Activated CD4-positive, alpha-beta memory T cell treated with anti-CD3 and anti-CD28 coated beads, Interleukin-2, amount 10 ng/mL, durations not matched to agents 7 days and 5 days (primary cell): ENCODE measurements at places on chromosomes 4 and X.
A peak's percentile ranks its signal among the peaks of the same experiment; 100 is the strongest.

DNA sequence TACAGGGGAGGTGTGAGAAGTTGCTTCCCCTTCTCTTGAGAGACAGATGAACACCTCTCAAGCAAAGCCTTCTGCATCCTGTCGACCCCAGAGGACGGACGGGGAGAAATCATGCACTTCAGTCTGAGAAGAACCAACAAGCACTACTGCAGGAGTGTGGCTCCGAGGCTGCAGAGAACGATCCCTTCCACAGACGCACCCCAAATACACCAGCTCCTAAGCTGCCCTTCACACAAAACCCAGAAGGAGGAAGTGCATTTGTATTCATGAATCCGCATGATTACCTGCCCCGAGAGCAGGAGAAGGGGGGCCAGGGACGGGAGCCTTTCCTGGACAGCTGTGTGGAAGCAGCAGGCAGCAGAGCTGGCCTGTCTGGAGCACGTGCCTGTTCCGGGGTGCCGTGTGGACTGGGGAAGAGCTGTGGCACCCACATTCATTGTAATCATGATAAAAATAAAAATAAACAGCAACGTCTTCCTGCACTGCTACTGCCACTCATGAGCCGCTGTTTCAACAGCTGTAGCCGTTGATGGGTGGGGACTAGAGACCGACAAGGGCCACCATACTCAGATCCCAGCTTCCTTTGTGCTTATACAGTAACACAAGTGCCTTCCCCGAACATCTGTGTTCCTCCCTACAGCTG lies 42.9 kb downstream of the ACSL1 start:
- no peak overlapping the region for H3K27ac ChIP-seq
- DNase-seq = no peak
- no peaks in the 10 kb centered on the region for H3K4me1 ChIP-seq
- peaks cover 35% of the 10 kb centered on the region for H3K36me3 ChIP-seq

- peak within 1 kb of the TSS; percentile 81 for H3K4me3 ChIP-seq
- H3K27ac ChIP-seq = peak within 1 kb of the TSS; percentile 95
- no peak for DNase-seq
- peaks cover 19% of the 10 kb centered on the region for H3K36me3 ChIP-seq
- peaks cover 61% of the 10 kb centered on the region for H3K4me1 ChIP-seq
These were observed at the start of gene PPP1R3F for GRCh38 chrX:49269767-49270248. PPP1R3F (plus strand) TSS chrX:49269793; CDS start chrX:49269870, 77 bp downstream.

DNA sequence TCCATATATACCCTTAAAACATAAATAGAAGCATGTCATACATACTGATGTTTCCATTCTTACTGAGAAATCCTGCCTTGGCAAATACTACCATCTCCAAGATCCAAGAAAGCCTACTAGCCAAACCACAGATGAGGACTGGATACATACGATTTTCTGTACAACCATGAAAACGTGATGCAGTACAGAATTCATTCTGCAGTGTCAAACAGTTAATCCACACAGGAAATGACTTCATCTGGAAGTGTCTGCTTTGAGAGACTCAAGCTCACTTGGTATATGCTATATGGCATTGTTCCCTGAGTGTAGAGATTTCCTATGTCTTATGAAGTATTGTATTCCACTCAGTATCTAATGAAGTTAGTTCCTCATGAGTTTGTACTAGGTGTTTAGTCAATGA lies 94.3 kb downstream of the CT47B1 start:
- H3K4me3 ChIP-seq = no peak overlapping the region
- no peaks in the 10 kb centered on the region for H3K27me3 ChIP-seq
- H3K27ac ChIP-seq = no peak overlapping the region
- H3K4me1 ChIP-seq = no peaks in the 10 kb centered on the region
- DNase-seq = no peak
- no peaks in the 10 kb centered on the region for H3K36me3 ChIP-seq

GRCh38 chrX:139892512-139892911 lies 40.3 kb downstream of the ATP11C start:
- H3K4me1 ChIP-seq = peaks cover 15% of the 10 kb centered on the region
- no peak overlapping the region for H3K4me3 ChIP-seq
- no peak overlapping the region for H3K27ac ChIP-seq

DNA sequence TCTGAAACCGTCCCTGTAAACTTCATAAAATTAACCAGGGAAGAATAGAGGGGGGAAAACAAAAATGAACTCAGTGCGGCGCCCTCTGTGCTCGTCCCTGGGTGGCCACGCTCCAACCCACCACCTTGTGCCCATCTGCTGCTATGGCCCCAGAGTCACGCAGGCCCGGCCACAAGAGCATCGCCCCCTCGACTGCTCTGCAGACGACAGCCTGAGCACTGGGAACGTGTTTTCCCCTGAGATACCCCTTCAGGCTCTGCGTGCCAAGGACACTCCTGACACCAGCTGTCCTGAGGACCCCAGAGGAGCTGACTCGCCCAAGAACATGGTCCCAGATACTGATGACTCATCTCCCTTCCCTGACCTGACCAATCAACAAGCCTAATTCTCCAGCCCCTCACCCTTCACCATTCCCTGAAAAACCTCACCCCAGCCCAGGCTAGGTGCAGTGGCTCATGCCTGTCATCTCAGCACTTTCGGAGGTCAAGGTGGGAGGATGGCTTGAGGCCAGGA lies 64.1 kb upstream of the GPR78 start:
- no peak for DNase-seq
- H3K27ac ChIP-seq = no peak overlapping the region
- no peaks in the 10 kb centered on the region for H3K4me1 ChIP-seq
- H3K4me3 ChIP-seq = no peak overlapping the region

DNA sequence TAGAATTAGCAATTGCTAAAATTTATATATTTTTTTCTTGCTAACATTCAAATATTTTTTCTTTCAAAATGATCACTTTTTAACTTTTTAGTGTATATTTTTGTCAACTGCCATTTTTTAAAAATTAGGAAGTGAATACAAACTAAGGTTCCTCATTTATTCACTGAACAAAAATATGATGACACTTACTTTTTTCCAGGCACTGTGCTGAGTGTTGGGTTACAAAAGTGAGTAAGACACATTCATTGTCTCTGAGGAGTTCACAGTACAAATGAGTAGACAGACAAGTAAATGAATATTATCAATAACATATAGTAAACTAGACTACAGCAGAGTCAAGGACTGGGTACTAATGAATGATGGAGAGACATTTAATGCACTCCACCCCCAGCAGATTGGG lies 543.5 kb downstream of the PDHA2 start:
- no peak overlapping the region for H3K4me3 ChIP-seq
- no peak for DNase-seq
- no peak overlapping the region for H3K27ac ChIP-seq
- H3K27me3 ChIP-seq = no peaks in the 10 kb centered on the region
- H3K4me1 ChIP-seq = no peaks in the 10 kb centered on the region
- H3K36me3 ChIP-seq = no peaks in the 10 kb centered on the region

DNA sequence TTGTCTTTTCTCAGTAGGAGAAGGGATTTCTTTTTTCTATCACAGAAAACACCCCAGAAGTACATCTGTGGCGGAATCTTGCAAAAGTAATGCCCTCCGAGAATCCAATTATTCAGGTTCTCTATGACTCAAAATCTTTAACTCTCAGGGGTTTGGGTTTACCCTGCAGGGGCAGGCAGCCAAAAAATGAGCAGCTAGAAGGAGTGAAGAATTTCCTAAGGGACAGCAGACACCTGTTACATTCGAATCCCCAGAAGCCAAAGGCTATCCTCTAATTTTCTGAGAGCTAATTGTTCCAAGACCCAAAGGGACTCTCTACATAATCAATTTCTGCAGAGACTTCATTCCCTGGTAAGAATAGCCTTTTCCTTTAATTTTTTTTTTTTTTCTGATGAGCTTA lies 27.5 kb upstream of the CBR4 start:
- no peaks in the 10 kb centered on the region for H3K4me1 ChIP-seq
- no peak overlapping the region for H3K4me3 ChIP-seq
- no peaks in the 10 kb centered on the region for H3K27me3 ChIP-seq
- DNase-seq = no peak

DNA sequence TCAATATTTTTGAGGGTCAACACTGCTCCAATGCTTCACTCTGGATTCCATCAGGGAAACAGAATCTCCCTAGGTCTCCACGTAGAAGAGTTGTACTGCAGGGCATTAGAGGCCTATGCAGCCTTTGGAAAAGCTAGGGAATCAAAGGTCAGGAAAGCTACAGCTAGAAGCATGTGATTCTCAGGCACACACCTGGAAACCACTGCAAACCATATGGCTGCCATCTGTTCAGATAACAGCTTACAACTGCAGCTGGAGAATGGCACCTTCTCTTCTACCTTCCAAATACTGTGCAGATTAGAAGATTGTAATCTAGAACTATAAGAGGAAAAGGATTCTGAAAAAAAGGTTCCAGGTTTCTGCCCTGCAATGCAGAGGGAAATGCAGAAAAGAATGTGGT lies 60.6 kb downstream of the BTC start:
- H3K27ac ChIP-seq = no peak overlapping the region
- no peak for DNase-seq
- H3K36me3 ChIP-seq = no peaks in the 10 kb centered on the region
- no peak overlapping the region for H3K4me3 ChIP-seq

GRCh38 chr4:126890994-126891393 lies 741.8 kb upstream of the INTU start:
- H3K36me3 ChIP-seq = no peaks in the 10 kb centered on the region
- H3K27ac ChIP-seq = no peak overlapping the region
- H3K27me3 ChIP-seq = no peaks in the 10 kb centered on the region
- no peak for DNase-seq
- no peak overlapping the region for H3K4me3 ChIP-seq

GRCh38 chr4:122602277-122603142 lies 18.4 kb downstream of the IL21 start:
- DNase-seq = no peak
- H3K4me3 ChIP-seq = no peak overlapping the region
- no peak overlapping the region for H3K27ac ChIP-seq
- no peaks in the 10 kb centered on the region for H3K36me3 ChIP-seq
- peaks cover 13% of the 10 kb centered on the region for H3K4me1 ChIP-seq

GRCh38 chr4:94112644-94113043 lies 95.0 kb upstream of the SMARCAD1 start:
- no peak overlapping the region for H3K4me3 ChIP-seq
- no peaks in the 10 kb centered on the region for H3K27me3 ChIP-seq
- no peaks in the 10 kb centered on the region for H3K4me1 ChIP-seq
- H3K36me3 ChIP-seq = no peaks in the 10 kb centered on the region
- DNase-seq = no peak

DNA sequence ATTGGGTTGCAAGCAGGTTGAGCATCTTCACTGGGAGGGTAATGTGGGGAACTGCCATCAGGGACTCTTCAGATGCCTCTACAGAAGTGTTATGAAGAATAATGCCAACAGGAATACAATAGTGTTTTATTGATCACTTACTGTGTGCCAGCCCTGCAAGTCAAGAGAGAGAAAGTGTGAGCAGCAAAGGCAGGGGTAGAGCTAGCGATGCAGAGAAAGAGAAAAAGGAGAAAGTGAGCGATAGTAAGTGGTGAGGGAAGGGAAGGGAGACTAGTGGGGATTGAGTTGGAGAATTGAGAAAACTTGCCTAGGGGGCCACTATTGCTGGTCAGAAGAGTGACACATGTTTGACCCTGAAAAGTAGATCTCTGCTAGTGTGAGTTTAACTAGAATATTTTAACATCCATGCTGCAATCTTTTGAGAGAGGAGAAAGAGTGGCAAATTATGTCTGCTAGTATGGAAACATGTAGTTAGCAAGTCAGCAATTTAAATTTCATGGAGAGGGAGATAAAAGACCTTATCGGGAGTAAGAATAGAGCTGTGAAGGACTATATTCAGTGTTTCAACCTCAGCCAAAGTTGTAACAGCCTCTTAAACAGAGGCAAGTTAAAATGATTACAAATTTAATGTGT lies 12.2 kb downstream of the AFF1 start:
- no peak for DNase-seq
- no peak overlapping the region for H3K27ac ChIP-seq
- peaks cover 26% of the 10 kb centered on the region for H3K36me3 ChIP-seq
- H3K27me3 ChIP-seq = no peaks in the 10 kb centered on the region
- H3K4me1 ChIP-seq = peaks cover 24% of the 10 kb centered on the region

GRCh38 chrX:103756736-103757135 lies 19.9 kb upstream of the PLP1 start:
- H3K27me3 ChIP-seq = peaks cover 1% of the 10 kb centered on the region
- no peak overlapping the region for H3K27ac ChIP-seq
- H3K4me3 ChIP-seq = no peak overlapping the region
- no peaks in the 10 kb centered on the region for H3K4me1 ChIP-seq
- no peak for DNase-seq
- H3K36me3 ChIP-seq = no peaks in the 10 kb centered on the region

DNA sequence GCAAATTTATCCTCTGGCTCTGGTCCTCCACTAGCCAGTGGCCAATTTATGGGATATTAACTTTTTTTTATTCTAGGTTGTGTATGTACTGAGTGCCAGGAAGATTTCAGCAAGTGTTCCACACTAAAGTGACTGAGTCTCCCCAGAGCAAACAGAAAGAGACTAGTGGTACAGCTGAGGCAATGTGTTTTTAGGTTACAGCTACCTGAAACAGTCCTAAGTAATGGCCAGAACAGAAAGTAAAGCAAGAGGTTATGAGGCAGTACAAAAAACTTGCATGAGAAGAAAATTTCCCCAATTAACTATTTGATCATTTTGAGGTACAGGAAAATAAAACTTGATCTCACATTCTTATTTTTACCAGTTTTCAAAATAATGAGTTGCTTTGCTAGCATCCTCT lies 31.2 kb downstream of the PRDM8 start:
- H3K27me3 ChIP-seq = peaks cover 35% of the 10 kb centered on the region
- no peaks in the 10 kb centered on the region for H3K4me1 ChIP-seq
- no peak for DNase-seq
- no peak overlapping the region for H3K4me3 ChIP-seq

DNA sequence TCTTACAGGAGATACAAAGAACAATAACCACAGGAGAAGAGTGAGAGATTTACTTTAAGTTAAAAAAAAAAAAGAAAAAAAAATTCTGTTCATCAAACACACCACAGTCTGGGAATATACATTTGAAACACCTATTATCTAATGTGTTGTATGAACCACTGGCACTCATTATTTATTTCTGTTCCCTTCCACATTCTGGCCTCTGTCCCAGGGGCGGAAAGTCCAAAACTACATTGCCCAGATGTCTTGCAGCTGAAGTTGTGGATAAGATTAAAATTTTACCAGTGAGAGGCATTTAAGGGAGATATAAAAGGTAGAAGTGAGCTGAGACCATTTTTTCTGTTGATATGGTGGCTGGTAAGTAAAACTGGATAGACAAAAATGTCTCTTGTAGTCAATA lies 56.2 kb downstream of the SCLT1 start:
- no peak overlapping the region for H3K4me3 ChIP-seq
- DNase-seq = no peak
- no peak overlapping the region for H3K27ac ChIP-seq

DNA sequence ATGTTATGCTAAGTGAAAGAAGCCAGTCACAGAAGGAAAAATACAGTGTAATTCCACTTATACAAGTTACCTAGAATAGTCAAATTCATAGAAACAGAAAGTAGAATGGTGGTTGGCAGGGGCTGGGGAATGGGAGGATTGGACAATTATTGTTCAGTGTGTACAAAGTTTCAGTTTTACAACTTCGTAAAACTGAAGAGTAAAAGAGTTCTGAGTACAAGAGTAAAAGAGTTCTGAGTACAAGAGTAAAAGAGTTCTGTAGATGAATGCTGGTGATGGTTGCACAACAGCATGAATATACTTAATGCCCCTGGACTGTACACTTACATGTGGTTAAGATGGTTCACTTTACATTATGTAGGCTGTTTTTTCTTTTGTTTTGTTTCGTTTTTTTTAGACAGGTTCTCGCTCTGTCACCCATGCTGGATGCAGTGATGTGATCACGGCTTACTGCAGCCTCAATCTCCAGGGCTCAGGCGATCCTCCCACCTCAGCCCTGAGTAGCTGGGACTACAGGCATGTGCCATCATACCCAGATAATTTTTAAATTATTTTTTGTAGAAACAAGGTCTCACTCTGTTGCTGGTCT lies 230.9 kb downstream of the SOWAHB start:
- H3K36me3 ChIP-seq = no peaks in the 10 kb centered on the region
- no peak overlapping the region for H3K27ac ChIP-seq
- no peak overlapping the region for H3K4me3 ChIP-seq
- H3K27me3 ChIP-seq = peaks cover 9% of the 10 kb centered on the region
